Pulmonary artery endothelial cell (primary cell): ENCODE measurements at places on chromosomes 16 and 17.

- no peak for DNase-seq
Observed at GRCh38 chr17:58005728-58006559, 1.1 kb downstream of the SRSF1 start.

DNA sequence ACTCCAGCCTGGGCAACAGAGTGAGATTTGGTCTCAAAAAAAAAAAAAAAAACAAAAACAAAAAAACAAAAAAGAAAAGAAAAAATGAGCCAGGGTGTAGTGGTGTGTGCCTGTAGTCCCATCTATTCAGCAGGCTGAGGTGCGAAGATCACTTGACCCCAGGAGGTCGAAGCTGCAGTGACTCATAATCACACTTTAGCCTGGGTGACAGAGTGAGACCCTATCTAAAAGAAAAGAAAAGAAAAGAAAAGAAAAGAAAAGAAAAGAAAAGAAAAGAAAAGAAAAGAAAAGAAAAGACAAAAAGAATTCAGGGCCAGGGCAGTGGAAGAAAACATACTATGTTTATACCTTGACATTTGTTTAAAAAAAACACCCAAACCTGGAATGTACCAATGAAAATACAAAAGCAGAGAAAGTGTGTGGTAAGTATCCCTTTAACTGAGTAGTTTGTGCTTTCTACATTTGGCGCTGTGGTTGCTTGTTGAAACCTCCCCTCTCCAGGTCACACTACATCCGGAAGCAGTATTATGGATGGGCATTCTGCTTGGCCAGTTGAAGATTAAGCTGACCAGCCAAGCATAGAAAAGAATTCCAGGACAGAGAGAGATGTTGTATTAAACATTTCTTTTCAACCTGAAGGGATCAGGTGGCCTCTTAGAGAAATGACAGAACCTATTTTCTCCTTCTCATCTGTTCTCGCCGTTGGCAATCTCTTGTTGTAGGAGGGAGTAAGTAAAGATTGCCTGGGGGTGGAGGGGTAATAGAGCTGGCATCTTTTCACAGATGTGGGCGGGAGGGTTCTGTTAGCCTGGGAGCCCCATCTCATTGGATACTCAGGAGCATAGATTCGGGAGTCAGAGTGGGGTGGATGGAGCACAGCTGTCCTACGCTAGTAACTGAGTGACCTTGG lies 12.1 kb upstream of the PRKCB start:
- DNase-seq, result no peak

DNA sequence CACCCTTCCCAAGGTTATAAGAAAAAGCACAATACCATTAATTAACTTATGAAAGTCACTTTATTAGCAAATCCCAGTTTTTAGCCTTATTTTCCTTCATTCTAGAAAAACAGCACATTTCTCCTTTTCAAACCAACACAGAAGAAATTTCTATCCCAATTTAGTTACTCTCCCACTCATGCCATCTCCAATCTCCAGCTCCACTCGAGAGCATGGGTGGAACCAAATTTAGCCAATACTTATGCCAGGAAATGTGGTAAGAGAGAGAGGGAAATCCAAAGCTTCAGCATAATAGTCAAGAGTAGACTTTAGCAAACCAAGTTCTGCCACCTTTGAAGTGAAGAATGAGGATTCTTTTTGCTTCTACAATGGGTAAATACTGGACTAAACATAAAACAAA lies 288.8 kb downstream of the KIF2B start:
- DNase-seq, result no peak

DNA sequence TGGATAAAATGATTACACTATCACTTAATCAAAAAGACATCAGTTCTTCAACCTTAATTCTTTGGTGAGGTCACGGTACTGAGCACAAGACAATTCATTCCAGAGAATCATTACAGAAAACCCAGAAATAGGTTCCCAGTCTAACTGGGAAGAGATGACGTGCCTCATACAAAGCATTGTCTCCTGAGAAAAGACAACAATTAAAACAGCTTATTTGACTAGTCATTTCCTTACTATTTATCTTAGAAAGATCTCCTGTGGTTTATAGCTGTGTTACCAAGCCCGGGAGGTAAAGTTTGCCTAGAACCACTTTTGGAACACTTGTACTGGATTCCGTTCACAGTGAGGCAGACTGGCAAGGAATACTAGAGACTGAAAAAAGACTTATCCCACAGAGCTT lies 5.1 kb downstream of the PHF12 start:
- DNase-seq, result peak; percentile 77

- no peak for DNase-seq
Observed at GRCh38 chr17:19281161-19281560, 44.0 kb downstream of the EPN2 start.

DNA sequence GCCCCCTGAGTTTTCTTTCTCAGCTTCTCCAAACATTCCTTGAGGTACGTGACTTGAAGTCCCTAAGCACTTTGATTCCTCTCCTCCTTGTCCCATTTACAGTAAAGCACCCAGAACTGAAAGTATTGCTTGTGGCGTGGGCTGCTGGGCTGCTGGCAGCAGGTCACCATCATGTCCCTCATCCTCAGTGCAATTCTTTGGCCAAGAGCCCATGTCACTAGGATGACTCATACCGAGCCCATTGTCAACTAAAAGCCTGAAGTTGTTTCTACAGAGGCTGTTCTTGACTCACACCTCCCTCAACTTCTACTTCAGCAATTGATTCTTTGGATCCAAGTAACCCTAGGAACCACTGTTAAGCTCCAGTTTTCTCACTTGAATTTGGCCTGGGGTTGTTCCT lies 54.3 kb downstream of the KPNA2 start:
- no peak for DNase-seq

DNA sequence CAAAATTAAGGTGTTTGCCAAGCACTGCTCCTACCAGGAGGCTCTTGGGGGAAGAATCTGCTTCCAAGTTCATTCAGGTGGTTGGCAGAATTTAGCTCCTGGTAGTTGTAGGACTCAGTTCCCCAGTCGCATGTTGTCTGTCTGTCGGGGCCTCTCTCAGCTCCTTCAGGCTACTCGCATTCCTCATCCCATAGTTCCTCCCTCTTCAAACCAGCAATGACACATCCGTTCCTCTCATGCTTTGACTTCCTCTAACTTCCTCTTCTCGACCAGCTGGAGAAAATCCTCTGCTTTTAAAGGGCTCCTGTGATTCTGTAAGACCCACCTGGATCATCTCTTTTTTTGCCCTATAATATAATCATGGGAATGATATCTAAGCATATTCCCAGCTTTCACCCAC lies 108.1 kb downstream of the PMP22 start:
- DNase-seq, result no peak

GRCh38 chr17:66250686-66251085 lies 21.5 kb upstream of the APOH start:
- DNase-seq, result no peak

- DNase-seq, result no peak
Observed at GRCh38 chr17:48729335-48730239, 1.0 kb upstream of the HOXB13 start.

DNA sequence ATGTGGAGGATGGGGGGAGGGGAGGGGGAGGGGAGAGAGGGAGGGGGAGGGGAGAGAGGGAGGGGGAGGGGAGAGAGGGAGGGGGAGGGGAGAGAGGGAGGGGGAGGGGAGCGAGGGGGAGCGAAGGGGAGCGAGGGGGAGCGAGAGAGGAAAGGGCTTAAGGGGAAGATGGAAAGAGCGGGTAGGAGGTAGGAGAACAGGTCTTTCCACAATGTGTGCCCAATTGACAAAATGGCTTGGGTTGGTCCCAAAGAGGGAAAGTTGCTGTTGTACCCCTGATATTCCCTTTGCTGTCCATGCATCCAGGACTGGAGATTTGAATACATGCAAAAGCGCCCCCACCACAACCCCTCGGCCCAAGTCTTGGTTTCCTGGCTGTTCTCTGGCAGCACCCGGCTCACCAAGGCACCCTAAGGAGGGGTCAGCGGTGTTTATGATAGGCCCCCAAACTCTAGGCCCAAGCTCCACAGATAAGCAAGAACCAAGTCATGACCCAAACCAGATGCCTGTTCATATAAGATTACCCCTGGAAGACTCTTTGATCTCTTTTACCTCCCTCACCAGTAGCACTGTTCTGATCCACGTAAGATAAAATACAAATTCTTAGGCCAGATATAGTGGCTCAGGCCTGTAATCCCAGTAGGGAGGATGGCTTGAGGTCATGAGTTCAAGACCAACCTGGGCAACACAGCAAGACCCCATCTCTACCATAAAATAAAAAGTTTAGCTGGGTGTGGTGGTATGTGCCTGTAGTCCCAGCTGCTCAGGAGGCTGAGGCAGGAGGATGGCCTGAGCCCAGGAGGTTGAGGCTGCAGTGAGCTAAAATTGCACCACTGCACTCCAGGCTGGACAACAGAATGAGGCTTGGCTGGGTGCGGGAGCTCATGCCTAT lies 119.6 kb downstream of the ZFHX3 start:
- no peak for DNase-seq

- no peak for DNase-seq
Observed at GRCh38 chr17:1298606-1299005, 19.1 kb downstream of the TRARG1 start.

DNA sequence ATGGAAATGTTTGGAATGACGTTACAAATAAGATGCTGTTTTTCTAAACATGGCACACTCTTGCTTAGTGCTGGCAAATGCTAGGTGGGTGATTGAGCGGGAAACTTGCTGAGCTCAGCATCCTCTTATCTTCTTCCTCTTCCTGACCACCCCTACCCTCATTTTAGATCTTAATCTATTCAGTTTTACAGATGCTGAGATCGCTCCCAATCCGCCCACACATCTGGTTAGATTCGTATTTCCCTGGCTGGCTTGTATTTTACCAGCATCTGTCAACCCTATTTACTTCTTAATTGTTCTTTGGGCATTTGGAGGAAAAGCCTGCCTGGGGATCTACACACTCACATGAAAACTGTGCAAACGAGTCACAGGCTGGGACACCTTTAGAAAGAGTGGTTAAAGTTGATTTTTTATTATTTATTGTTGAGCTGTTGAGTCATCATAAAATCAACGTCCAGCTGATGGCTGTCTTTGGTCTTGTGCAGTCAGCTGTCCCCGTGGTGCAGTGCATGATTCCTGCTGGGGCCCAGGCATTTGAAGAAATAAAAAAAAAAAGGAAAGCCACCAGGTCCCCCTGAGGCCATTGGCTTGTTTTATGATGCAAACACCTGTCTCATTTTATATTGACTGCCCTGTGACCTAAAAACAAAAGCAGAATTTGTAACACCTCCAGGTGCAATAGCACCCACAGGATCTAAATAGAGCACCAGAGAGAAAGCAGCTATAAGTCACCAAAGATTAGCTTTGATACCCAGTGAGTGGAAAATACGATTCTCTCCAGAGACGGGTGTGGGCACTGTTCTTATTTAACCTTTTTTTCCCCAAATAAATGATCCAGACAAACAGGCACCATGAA lies 258.6 kb downstream of the HS3ST3B1 start:
- no peak for DNase-seq

GRCh38 chr17:82663381-82664275 lies 15.4 kb upstream of the WDR45B start:
- DNase-seq, result no peak

- DNase-seq, result no peak
Observed at GRCh38 chr16:57938936-57939871, 31.7 kb downstream of the CNGB1 start.

- peak; percentile 82 for DNase-seq
Observed at GRCh38 chr17:34412965-34413441, 50.0 kb upstream of the CCL1 start.

GRCh38 chr17:41667280-41668041 lies 21.2 kb upstream of the EIF1 start:
- no peak for DNase-seq

DNA sequence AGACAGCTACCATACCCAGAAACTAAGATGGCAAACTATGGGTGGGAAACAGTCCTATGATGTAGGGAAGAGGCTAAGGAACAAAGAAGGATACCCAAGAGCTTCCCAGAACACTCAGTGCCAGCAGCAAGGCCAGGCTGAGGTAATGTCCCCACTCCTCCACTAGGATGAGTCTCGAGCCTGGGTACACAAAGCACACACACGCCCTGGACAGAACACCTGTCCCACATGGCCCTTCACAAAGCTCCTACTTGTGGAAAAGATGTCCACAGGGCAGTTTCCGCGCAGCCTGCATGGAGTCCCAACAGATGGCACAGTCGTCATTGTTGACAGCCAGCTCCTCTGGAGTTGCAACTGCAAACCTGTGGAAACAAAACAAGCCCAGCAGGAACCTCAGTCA lies 23.9 kb downstream of the AMFR start:
- no peak for DNase-seq

GRCh38 chr17:30401097-30401496 lies 22.4 kb downstream of the CPD start:
- no peak for DNase-seq

- no peak for DNase-seq
Observed at GRCh38 chr17:77457572-77458201, 316.9 kb downstream of the SEC14L1 start.

- DNase-seq, result no peak
Observed at GRCh38 chr17:60747069-60747808, 69.6 kb downstream of the BCAS3 start.

DNA sequence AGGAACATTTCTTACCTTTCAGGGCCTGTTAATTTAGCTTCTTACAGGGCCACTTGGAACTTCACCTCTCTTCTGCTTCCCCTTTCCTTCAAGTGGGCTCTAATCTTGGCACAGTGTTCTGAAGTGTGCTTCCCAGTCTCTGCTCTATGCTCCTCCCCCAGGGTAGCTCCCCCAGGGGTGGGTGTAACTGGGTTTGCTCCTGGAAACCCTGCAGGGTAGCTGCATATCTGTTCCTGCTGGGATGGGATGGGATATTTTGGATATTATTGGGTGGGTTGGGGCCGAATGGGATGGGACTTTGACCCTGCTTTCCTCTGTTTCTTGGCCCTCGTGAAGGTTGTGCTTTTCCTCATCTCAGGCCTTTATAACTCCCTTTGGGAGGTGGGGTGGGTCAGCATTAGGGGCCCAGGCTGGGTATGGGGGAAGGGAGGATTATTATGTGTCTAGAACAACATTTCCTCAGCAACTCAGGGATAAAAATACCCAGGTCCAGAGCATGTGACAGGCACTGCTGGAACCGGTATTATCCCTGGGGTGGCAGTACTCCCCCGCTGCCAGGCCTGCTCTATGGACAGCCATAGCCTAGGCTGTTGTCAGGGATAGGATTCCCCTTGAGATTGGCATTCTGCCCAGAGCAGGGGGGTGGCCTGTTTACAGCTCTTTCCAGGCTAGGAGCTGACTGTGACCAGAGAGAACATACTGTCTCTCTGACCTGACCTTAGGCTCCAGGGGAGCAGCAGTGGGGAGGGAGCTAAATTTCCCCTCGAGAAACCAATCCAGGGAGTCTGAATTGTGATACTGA lies 5.0 kb downstream of the NFE2L1 start:
- no peak for DNase-seq
